Fibroblast of skin of abdomen (primary cell): ENCODE measurements at places on chromosomes 13 and 19.
A peak's percentile ranks its signal among the peaks of the same experiment; 100 is the strongest.

DNA sequence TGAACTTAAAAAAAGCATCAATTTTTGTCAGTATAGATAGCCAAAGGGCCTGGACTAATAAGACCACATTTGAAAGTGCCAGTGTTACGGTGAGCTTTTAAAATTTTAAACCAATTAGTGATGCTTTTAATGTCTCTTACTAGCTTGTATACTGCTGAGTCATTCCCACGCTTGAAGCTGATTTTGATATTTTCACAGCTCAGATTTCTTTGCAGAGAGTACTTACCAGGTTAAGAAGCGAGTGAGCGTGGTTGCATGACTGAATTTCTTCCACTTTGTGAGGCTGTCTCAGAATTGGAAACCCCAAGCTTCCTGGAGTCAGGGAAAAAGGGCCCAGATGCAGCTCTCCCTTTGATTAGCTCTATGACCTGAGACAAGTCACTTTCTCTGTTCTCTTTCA, 74.5 kb upstream of the NBEA start:
- peak; percentile 66 for DNase-seq

GRCh38 chr19:4064496-4065260, 2.0 kb downstream of the ZBTB7A start:
- peak; percentile 37 for DNase-seq

GRCh38 chr13:113090806-113091205, 14.8 kb upstream of the F7 start:
- no peak for DNase-seq

GRCh38 chr19:29289020-29289419, 76.1 kb upstream of the UQCRFS1 start:
- DNase-seq: no peak

- peak; percentile 72 for DNase-seq
Observed at GRCh38 chr13:41145136-41145908, 12.7 kb upstream of the KBTBD6 start.

GRCh38 chr19:34277244-34277643, 22.9 kb downstream of the GARRE1 start:
- no peak for DNase-seq

GRCh38 chr13:95677564-95678266, 776 bp downstream of the DNAJC3 start:
- peak; percentile 44 for DNase-seq

- DNase-seq: no peak
Observed at GRCh38 chr19:33339016-33339984, 34.2 kb upstream of the CEBPG start.

GRCh38 chr13:59247171-59247570, 916.6 kb downstream of the DIAPH3 start:
- no peak for DNase-seq

- DNase-seq: no peak
Observed at GRCh38 chr13:61664801-61665705, 249.4 kb upstream of the PCDH20 start.

GRCh38 chr13:64774915-64775314, 2455.2 kb downstream of the PCDH9 start:
- no peak for DNase-seq
